ENCODE measurements at places on chromosomes 4 and X.
A peak's percentile ranks its signal among the peaks of the same experiment; 100 is the strongest.

DNA sequence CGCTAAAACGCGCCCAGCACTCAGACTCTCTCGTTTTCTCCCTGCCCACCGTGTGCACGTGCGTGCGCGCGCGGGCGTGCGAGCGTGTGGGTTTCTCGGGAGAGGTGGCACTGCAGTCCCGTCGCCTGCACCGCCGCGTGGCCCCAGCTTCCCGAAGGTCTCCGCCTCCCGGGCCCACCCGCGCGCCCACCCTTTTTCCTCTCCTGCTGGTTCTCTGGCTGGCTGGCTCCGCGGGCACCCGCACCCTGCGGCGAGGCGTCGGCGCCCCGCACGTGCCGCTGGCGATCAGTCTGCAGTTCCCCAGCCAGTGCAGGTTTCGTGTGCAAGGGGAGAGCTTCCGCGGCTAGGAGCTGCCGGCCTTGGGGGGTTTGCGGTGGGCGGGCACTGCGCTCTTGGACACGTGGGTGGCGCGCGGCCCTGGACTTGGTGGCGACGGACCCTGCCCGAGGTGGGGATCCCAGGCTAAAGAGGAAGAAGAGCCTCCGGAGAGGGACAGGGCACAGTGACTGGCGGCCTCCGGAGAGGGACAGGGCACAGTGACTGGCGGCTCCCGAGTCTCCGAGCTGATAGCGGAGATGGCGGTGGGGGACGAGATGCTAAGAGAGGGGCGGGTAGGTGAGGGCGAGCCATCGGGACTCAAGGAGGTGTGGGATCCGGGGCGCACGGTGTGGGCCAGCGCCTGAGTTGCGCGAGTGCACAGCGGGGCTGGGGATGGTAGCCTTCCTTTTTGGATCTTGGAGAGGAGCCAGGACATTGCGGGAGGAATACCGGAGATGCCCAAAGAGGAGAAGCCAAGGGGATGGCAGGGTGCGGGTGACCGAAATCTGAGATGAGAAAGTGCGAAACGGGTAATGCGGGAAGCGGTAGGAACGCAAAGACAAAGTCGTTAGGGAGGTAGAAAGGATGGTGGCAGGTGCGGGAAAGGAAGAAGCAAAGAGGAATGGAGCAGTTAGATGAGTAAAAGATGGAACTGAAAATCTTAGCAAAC is at the start of gene FAM184B:
Gene FAM184B (minus strand): TSS at position 322 of the 988 bp plus-strand sequence. CDS start 322 bp downstream, outside the sequence.
- peak; percentile 47 for DNase-seq

DNA sequence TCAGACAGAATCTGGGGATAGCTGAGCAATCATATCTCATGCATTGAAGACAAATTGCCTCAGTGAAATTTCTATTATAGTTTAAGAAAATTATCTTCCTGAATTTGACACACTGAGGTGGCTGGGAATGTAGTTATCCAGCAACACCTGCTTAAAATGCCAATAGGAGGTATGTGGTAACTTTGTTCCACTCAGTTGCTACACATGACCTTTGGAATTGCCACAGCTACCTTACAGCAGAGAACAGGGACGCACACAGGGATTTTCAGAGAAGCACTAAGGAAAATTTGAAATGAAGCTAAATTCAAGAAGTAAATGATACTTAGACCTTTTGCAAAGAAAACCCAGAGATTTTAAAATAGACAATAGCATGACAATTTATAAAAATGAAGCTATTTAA is 264.6 kb downstream of the IL1RAPL1 start:
- no peak for DNase-seq

GRCh38 chr4:164935363-164935762 is 42.1 kb downstream of the TRIM61 start:
- peak; percentile 31 for DNase-seq

GRCh38 chr4:151685303-151685702 is 75.5 kb downstream of the GATB start:
- DNase-seq = no peak

- no peak for DNase-seq
These were observed 35.1 kb downstream of the TEC start for GRCh38 chr4:48234575-48234974.

DNA sequence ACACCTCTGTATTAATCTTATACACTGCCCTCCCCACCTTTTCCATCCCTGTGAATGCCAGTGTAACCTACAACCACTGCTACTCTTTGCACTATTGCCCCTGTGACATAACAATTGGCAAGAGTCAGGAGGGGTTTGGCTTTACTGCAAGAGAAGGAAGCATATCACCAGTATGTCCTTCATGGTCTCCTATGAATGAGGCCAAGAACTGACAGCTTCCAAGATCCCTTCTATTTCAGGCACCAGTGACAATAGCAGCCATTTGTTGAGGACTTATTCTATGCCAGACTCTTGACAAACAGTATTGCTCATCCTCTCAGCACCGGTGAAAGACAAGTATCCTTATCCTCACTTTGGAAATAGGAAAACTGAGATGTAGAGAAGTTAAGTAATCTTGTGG is 363.9 kb downstream of the MID1IP1 start:
- DNase-seq = no peak

DNA sequence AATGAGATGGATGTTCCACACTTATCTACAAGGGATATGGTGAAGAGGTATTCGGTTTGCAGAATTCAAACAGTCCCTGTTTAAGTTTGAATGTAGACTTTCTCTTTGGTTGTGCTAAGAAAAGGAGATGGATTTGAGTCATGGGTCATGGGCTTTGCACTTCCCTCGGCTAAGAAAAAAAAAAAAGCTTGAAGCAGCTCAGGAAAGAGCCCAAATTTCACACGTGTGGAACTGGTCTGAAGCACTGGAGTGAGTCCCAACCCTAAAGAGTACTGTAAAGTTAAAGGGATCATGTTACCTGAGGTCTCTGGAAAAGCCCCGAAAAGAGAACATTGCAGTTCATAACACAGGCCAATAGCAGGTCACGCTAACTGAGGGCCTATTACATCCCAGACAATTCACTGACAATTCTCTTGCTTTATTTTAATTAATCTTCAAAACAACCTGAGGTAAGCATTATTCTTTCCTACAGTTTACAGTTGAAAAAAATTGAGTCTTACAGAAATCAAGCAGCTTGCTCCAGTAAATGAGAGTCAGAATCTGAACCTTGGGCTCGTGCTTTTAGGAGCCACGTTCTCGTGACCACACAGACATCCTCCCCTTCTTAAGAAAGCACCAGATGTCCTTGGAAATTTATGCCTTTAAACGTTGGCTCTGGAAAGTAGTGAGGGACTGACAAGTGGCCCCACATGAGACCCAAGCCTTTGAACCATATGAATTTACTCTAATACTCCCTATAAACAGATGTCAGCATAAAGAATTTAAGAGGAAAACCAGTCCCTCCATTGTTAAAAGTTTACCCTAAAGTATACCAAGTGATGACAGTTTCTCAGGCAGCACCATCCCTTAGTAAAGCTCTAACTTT is 89.3 kb downstream of the MAD2L1 start:
- no peak for DNase-seq

DNA sequence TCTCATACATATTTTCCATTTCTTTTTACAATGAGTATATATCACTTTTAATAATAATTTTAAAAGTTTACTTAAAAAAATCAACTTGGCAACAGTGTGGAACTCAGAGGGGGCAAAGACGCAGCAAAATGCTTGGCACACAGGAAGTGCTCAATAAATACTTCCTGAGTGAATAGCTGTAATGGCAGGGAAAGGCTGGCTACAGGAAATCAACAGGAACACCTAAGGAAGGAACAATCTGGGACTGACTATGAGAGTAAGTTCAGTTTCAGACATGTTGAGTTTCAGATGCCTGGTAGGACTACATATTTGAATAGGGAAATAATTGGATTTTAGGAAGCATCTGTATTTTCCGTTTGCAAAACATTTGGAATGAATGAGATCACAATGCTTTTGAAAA is 137.6 kb downstream of the SCLT1 start:
- DNase-seq = no peak

GRCh38 chr4:43126595-43126994 is 234.1 kb downstream of the GRXCR1 start:
- DNase-seq = no peak

- DNase-seq = no peak
These were observed 17.4 kb upstream of the XPNPEP2 start for GRCh38 chrX:129721414-129721813.

GRCh38 chr4:86755388-86755787 is 93.8 kb downstream of the SLC10A6 start:
- no peak for DNase-seq

DNA sequence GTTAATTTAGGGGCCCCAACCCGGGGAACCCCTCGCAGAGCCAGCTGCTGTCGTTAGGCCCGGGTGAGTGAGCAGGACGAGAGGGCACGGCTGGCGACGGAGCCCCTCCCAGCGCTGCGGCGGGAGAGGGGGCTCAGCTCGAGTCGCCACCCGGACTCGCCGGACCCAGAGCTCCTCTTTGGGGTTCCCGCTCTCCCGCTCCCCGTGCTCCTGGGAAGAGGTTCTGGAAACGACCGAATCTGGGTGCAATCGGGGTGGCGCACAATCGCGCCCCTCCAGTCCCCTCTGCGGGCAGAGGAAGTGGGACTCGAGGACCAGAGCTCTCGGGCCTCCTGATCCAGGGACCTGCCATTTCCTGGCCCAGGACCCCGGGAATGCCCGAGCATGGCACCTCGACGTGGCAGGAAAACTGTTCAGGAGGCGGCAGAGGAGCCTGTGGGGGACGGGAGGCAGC is 37.3 kb upstream of the ARAF start:
- DNase-seq = peak; percentile 13

DNA sequence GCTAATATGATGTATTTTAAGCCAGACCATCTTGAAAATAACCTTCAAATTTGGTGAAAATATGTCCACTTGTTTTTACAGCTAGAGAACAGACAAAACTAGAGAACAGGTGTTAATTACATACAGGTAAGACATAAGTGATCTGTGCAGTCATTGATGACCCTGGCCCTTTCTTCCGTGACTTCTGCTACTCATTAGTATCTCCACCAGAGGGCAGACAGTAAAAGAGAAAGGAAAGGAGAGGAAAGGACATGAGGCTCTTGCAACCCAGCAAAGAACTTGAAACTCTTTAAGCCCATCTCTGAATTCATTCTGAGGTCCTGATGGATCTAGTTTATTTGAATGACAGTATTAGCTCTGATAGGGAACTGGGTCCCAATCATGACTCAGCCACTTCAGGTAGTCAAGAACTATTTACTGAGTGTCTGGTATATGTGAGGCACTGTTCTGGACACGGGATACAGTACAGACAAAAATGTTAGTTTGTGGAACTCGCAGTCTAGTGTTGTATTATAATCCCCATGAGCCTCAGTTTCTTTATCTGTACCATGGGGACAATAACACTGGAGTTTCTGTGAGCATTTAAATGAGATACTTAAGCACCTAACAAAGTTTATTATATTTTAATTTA is 121.0 kb upstream of the TEX13D start:
- DNase-seq = no peak

DNA sequence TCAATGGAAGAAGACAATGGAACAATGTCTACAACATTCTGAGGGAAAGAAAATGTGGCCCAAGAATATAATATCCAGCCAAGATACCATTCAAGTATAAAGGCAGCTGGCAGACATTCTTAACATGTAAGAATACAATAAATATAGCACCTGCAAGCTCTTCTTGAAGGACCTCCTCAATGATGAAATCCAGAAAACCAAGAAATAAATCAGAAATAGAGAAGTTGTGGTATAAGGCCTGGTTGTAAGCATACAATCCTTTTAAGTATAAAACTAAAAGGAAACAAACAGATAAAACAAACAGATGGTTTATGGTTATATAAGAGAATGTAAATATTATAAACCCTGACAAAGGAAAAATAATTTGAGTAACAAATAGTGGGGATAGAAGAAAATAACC is 33.4 kb downstream of the SYTL4 start:
- no peak for DNase-seq

GRCh38 chr4:184510401-184510800 is 36.1 kb upstream of the IRF2 start:
- no peak for DNase-seq

DNA sequence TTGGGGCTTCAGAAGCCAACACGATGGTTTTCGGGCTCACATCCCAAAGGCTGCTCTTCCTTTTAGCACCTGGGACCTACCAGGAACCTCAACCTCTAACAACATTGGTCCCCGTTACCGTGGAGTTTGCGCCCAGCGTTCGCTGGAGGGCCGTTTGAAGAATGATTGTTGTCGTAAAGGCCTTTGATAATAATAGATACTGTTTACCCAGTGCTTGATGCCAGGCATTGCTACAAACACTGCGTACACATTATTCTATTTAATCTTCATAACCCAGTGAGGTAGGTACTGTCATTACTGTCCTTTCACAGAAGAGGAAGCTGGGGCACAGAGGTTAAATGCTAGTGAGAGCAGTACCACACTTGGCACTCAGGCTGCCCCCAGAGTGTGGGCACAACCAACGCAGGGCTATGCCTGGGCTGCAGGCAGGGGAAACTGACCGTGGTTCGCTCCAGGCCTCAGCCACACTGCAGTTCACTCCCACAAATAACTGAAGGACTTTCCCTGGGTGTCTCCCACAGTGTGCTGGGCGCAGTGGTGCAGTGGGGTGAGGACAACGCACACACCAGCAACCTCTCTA is 1.0 kb upstream of the ACSL1 start:
- no peak for DNase-seq

DNA sequence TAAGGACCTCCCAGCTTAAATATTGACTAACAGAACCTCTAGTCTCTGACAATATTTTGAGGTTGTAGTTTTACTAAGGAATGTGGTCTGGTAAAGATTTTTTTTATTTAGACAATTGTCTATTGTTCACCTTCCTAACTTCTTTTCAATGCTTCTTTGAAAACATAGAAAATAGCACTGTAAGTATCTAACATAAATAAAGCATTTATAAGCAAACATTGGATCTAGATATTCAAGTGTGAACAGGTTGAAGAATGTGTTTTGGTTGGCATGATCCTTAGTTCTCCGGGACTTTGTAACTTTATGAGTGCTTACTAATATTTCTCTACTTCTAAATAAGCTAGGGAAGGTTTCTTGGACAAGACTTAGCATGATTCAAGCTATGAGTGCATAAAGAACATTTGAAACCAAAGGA is 285.4 kb upstream of the ARSJ start:
- no peak for DNase-seq

GRCh38 chr4:24980064-24980690 is 50.6 kb downstream of the LGI2 start:
- peak; percentile 47 for DNase-seq

- DNase-seq = no peak
These were observed 40.0 kb downstream of the ZFYVE28 start for GRCh38 chr4:2378401-2378800.

GRCh38 chrX:1502241-1502640 is 34.7 kb downstream of the P2RY8 start:
- DNase-seq = no peak

GRCh38 chr4:40196272-40196671 is 559 bp upstream of the RHOH start:
- peak; percentile 32 for DNase-seq

- DNase-seq = no peak
These were observed 52.6 kb downstream of the CHM start for GRCh38 chrX:85994797-85995196.

Measured in WTC11 (cell line).